C1 segment of cervical spinal cord (tissue), 14 donors: ENCODE measurements at places on chromosomes 6 and 20.
A peak's percentile ranks its signal among the peaks of the same experiment; 100 is the strongest.

GRCh38 chr6:112839525-112839961 lies 492.4 kb downstream of the RFPL4B start:
- DNase-seq = no peak

GRCh38 chr6:40923326-40923725 lies 115.7 kb downstream of the UNC5CL start:
- no peak for DNase-seq

- DNase-seq = no peak
These were observed 15.8 kb downstream of the MAN1A1 start for GRCh38 chr6:119333707-119334295.

DNA sequence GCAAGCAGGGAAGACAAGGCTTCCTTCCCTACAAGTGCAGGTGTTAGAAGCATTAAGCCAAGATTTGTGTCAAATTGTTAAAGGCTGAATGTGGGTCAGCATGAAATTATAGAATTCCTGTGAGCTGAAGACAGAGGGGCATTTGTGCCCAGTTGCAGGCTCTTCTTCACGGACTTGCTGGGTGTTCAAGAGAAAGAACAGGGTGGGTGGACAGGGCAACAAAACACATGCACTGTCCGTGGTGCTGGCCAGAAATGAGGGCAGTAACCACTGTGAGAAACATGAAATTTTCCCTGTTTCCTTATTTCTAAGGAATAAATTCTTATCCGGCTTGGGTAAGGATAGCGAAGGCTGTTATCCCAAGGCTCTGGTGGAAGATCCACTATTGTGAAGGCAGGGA lies 579.5 kb upstream of the HTR1E start:
- no peak for DNase-seq

DNA sequence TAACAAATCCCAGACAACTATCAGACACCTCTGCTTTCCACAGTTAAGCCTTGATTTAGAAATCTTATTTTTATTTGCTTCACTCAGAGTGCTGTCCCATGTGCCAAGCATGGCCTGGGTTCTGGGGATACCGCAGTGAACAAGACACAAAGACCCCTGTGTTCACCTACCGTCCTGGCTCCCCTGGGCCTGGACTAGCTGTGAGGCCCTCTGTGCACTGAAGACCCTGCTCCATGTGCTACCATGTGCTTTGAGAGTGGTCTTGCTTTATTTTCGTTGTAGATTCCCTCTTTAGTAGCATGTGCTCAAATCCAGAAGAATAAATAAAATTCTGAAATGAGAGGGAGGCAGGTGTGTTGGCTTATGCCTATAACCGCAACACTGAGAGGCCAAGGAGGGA lies 22.5 kb downstream of the SUMO4 start:
- no peak for DNase-seq

GRCh38 chr20:33474097-33474873 lies 15.6 kb upstream of the CBFA2T2 start:
- DNase-seq = no peak

- DNase-seq = no peak
These were observed 177.7 kb downstream of the TSHZ2 start for GRCh38 chr20:53149890-53150205.

GRCh38 chr6:154994836-154995253 lies 270 bp upstream of the TIAM2 start:
- DNase-seq = no peak

DNA sequence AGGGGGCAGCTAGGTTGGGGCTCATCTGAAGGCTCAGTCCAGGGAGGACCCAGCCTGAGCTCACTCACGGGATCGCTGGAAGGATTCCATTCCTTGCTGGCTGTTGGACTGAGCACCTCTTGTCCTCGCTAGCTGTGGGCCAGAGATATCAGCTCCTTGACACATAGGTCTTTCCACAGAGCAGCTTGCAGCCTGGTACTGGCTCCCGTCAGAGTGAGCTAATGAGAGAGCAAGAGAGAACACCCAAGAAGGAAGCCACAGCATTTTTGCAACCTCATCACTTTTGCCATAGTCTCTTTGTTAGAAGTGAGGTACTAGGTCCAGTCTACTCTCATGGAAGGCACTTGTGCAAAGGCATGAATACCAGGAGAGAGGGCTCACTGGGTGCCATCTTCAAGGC lies 179.9 kb downstream of the CDC5L start:
- no peak for DNase-seq

DNA sequence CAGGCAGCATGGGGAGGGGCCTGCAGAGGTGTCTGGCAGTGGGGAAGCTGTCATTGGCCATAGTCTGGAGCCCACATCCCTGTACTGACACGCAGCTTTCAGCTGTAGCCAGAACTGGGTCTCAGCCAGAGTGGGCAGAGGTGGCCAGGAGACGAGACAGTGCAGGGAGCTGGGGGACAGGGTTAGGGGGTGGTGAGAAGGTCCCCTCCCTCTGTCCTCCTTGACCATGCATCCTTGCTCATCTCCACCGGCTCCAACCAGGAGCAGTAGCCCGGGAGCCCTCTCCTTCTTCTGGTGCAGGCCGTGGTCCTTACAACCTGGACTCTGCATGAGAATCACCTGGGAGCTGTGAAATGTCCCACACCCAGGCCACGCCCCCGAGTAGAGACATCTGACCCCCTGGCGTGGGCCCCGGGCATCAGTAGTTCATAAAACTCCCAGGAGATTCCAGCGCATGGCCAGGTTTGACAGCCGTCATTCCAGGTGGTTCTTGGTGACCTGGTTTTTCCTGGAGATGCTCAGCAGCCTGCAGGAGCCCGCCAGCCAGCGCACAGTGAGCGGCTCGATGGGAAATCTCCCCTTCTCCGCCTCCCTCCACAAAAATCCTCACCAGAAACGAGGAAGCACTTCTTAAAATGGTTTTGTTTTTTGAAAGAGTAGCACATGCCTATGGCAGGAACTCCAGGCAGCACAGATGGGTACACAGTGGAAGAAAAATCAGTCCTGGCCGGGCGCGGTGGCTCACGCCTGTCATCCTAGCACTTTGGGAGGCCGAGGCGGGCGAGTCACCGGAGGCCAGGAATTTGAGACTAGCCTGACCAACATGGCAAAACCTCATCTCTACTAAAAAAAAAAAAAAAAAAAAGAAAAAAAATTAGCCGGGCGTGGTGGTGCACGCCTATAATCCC lies 56.2 kb downstream of the ADNP start:
- DNase-seq = no peak

GRCh38 chr6:7821426-7821825 lies 89.2 kb downstream of the TXNDC5 start:
- no peak for DNase-seq

DNA sequence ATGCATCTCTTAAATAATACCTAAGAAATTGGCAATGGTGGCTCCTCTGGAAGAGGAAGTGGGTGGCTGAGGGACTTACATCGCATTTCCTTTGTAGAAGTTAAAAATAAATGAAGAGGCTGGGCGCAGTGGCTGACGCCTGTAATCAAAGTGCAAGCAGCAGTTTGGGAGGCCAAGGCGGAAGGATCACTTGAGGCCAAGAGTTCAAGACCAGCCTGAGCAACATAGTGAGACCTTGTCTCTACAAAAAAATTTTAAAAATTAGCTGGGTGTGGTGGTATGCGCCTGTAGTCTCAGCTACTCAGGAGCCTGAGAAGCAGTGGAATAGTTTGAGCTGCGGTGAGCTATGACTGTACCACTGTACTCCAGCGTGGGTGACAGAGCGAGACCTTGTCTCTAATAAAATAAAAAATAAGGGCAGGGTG lies 12.2 kb upstream of the NCOA3 start:
- no peak for DNase-seq

DNA sequence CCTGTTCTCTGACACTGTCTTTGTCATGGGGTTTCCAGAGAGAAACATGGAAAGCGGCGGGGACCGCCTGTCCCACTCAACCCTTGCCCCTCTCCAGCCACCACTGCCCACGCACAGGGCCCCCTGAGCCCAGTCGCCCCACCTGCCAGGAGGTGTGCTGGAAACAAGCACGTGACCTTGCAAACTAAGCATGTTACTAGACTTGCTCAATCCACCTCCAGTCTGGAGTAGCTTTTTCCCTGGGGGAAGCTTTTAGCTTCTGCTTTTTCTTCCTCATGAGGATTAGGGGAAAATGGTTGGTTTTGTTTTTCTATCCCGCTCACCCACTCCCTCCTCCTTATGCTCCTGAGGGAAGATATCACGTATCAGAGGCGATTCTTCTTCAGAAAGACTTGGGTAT lies 105.7 kb downstream of the PLEKHG1 start:
- no peak for DNase-seq

GRCh38 chr6:20483887-20484497 lies 50.3 kb upstream of the CDKAL1 start:
- no peak for DNase-seq

- no peak for DNase-seq
These were observed 396.2 kb downstream of the RFPL4B start for GRCh38 chr6:112743323-112743722.

GRCh38 chr6:44247338-44248302 lies 719 bp downstream of the HSP90AB1 start:
- DNase-seq = peak; percentile 80

DNA sequence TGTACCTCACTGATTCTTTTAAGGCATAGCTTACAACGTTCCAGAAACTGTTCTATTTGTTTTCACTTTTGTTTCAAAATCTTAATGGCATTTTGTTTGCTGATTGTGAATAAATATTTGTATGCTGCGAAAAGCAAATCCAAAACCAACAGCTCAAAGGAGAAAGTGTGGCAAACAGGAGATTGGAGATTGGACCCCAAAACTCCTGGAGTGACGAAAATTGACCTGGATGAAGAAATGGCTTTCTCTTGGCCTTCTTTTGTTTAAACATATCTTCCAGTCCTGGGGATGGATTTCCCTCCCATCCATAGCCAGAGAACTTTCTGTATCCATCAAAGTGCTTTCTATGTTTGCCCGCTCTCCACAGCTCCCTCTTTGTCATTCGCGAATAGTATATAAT lies 2.8 kb upstream of the CTCFL start:
- no peak for DNase-seq

- no peak for DNase-seq
These were observed 135.3 kb upstream of the BMP2 start for GRCh38 chr20:6632187-6632586.

- no peak for DNase-seq
These were observed 37.1 kb downstream of the HIVEP1 start for GRCh38 chr6:12049165-12049564.

- DNase-seq = no peak
These were observed 14.6 kb upstream of the THBS2 start for GRCh38 chr6:169268276-169268675.
